ENCODE measurements at places on chromosomes 1 and 21.

DNA sequence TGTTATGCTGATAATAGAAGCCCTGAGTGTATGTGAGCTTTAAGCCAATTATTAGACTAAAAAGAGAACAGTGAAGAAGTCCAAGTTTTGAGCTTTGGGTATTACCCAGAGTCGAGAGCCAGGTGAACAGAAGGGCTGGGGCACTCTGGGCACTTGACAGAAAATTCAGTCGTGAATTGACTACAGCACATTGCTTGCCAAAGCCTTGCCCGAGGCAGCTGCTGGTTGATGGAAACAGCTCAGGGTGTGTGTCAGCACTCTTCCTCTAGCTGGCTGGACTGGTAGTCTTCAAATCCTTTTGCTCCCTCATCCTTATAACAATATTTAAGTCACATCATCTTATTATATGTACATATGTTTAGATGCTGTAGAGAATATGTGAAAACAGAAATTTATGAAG, 21.3 kb downstream of the PDE4B start:
- DNase-seq: no peak

GRCh38 chr1:116820369-116820768, 66.1 kb downstream of the CD2 start:
- no peak for DNase-seq

GRCh38 chr21:45417951-45418300, 13.0 kb downstream of the COL18A1 start:
- no peak for DNase-seq

DNA sequence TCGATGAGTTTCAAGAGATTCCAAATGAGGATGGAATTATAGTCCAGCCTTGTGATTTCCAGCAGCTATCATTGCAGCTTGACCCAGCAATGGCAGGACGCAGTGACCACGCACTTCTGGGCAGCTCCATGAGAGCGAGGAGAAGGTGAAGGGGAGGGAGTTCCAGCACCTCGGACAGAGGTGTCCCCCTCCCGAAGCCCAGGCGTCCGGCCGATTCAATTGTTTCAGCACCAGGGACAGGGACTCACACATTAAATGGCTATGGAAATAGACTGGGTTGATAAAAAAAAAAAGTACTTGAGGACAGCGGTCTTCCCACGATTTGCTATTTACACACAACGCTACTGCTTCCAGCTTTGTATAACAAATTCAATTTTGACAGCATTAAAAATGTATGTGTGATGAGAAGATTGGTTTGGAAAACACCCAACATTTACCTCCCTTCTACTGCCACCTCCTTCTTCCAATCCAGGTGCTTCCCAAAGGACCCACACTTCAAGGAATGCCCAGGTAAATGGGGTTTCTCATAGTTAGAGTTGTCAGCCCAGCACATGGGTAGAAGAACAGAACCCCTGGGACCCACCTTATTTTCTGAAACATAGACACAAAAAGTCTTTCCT, 71.8 kb downstream of the DISP3 start:
- DNase-seq: no peak

GRCh38 chr1:30777060-30777903, 19.7 kb upstream of the LAPTM5 start:
- DNase-seq: no peak

- DNase-seq: no peak
Observed at GRCh38 chr1:12543740-12544154, 74.3 kb downstream of the DHRS3 start.

Data from stimulated activated CD4-positive, alpha-beta T cell treated with anti-CD3 and anti-CD28 coated beads, Interleukin-2, amount 100 ng/mL, for 4 hours (primary cell).